ENCODE measurements at places on chromosomes 13 and 19. TPM values are rescaled to one million over a fixed set of nuclear protein-coding genes. Genes with fewer than 3 reads are reported as not detected.

SOX1 gene
- not detected for total RNA-seq

PLK5 gene
- total RNA-seq = not detected

ERICH6B gene
- total RNA-seq = not detected

CCL25 gene
- total RNA-seq = not detected

PSPN gene
- 1.8 TPM for total RNA-seq

- no peak for DNase-seq
Observed at GRCh38 chr13:25177012-25177411, 4.9 kb upstream of the AMER2 start.

DNA sequence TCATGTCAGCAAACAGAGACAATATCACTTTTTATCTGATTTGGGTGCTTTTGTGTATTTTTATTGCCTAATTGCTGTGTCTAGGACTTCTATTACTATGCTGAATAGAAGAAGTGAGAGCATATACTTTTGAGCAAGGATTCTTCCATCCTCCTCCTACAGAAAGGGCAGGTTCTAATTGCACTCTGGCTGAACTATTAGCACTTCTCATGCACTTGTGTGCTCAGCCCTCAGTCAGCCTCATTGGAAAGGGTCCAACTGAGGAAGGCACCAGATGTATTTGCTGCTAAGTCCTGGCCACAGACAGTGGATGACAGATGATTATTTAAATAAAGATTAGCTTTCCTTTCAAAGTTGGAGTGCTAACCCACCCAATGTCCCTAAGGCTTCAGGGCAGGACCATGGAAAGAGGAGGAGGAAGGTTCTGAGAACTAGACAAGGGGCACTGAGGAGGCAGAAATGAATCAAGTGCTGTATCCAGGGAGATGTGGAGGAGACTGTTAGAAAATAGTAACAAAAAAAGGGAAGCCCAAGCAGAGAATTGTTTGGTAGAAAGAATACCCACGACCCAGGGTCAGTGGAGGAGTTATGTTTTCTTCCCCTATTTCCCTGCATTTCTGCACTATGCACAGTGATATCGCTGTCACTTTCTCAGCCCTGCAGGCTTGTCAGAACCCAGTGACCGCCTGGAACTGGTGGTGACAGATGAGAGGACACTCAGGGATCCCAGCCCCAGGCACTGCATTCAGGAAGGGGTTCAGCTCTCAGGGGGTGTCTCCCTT is 8.0 kb downstream of the LILRB4 start:
- no peak for DNase-seq

- no peak for DNase-seq
Observed at GRCh38 chr19:48452289-48453190, 2.8 kb upstream of the KCNJ14 start.

- DNase-seq = peak; percentile 97
Observed at GRCh38 chr13:113820813-113821651, 42.8 kb downstream of the GAS6 start.
